Hematopoietic multipotent progenitor cell treated with erythropoietin and hydrocortisone succinate and interleukin-3 and kit ligand, for 6 days (in vitro differentiated cells): ENCODE measurements at places on chromosomes 5 and 9.
A peak's percentile ranks its signal among the peaks of the same experiment; 100 is the strongest.

DNA sequence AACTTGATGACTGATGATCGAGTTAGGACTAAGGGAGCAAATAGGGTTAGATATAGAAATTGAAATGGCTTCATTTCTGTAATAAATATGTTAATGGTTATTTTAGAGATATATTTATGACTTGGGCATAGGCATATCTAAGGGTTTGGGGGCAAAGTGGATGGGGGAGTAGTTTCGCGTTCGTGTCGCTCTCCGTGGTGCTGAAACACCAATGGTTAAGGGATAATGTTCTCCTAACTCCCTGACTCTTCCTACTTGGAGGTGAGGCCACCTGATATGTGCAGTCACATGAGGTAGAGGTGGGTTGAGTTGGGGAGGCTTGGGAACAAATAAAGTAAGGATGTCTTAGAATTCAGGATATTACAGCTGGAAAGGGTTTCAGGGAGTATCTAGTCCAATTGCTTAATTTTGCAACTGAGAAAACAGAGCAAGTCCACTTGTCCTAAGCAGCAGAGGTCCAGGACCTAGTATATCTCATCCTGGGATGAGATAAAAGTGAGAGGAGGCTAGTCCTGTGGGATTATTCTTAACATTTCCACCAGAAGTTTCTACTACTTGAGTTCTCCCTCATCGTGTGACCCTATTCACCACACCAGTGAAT lies 44.0 kb upstream of the MAP1B start:
- peak; percentile 70 for DNase-seq

DNA sequence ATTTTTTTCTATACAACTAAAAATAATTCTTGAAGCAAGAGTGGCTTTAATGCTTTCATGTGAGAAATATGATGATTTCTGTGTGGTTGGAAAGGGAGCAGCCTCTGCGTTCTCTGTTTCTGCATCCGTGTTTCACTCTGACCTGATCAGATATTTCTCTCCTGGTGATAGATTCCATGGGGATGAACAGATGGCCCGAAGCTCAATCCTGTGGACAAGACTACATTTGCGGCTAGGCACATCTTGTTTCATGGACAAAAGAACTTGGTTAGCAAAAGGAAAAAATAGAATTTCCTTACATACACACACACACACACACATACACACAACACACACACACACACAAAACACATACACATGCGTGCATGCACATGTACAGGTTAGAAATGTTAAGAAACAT lies 218.2 kb upstream of the ADAMTS16 start:
- DNase-seq, result no peak

DNA sequence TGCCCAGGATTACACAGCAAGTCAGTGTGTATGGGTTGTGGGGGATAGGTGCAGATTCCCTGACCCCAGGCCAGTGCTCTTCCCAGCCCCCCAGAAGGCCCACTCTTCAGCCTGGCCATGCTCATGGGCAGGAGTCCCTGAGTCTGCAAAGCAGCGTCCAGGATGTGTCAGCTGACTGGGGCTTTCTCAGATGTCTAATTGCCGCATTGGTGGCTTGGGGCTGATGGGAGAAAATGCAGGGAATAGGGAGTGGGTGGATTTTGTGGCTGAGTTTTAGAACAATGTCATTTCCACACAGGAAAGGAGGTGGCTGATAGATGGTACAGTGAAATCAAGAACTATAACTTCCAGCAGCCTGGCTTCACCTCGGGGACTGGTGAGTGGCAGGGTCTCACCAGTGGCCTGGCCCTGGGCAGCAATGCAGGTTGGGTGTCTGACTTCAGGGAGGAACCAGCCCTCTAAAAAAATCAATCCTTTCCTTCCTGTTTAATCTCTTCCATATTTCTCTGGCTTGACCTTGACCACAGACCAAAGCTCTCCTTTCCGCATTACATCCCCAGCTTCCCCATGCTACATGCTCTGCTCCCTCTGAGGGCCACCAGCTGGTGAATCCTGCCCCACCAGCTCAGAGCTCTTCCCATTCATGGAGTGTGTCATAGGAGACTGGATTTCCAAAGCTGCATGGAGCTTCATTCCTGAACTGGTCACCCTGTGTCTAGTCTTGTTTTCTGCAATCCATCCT lies 14.2 kb downstream of the GLIPR2 start:
- DNase-seq, result no peak

DNA sequence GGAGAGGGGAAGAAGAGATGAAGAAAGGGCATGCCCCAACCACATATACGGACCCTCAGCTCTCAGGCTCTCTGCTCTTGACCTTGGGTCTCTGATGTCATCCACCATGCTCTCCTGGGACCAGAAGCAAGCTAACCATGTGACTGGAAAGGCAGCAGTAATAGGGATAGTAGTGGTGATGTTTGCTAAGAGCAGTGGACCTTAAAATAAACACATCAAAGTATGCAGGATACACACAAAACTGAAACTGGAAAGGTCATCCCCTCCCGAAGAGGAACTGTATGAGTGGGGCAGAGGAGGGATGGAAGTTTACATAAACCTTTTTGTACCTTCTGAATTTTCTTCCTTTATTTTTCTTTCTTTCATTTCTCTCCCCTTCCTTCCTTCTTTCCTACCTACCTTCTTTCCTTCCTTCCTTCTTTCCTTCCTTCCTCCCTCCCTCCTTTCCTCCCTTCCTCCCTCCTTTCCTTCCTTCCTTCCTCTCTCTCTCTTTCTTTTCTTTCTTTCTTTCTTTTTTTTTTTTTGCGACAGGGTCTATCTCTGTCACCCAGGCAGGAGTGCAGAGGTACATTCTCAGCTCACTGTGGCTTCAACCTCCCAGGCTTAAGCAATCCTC lies 8.1 kb upstream of the PTPN3 start:
- DNase-seq, result no peak

DNA sequence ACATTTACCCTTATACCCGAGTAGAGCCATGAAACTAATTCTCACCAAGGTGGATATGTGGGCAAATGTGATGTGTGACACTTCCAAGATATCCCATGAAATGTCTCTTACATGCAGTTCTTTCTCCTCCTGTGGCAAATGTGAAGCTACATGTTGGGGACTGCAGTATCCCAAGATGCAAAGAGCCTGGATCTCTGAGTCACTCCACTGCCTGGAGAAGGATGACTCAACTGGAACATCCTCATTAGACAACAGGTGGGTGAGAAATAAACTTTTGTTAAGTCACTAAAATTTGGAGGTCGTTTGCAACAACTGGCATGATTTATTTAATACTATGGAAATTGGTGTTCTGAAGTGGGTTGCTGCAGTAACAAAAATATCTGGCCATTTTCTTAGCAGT lies 36.5 kb upstream of the TENT4A start:
- DNase-seq, result no peak

GRCh38 chr5:34022121-34022705 lies 14.4 kb upstream of the AMACR start:
- no peak for DNase-seq

- no peak for DNase-seq
Observed at GRCh38 chr5:140152022-140152999, 22.7 kb upstream of the CYSTM1 start.

DNA sequence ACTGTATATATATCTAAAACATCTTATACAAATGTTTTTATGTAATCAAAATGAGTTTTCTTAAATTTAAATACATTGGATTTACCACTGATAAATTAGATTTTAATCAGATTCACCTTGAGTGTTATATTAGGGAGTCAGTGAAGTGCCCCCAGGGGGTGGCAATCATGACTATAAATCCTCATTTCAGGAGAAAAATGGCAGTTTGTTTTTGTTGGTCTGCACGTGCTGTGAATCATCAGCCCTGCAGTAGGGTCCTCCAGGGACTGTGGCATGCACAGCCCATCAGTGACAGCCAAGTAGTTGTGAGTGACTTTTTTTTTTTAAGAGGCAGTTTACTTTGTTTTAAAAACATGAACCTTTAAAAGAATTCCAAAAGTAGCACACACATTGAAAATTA lies 65.2 kb downstream of the ZSWIM6 start:
- DNase-seq, result no peak

GRCh38 chr5:137308311-137308710 lies 190.8 kb downstream of the SPOCK1 start:
- DNase-seq, result no peak

DNA sequence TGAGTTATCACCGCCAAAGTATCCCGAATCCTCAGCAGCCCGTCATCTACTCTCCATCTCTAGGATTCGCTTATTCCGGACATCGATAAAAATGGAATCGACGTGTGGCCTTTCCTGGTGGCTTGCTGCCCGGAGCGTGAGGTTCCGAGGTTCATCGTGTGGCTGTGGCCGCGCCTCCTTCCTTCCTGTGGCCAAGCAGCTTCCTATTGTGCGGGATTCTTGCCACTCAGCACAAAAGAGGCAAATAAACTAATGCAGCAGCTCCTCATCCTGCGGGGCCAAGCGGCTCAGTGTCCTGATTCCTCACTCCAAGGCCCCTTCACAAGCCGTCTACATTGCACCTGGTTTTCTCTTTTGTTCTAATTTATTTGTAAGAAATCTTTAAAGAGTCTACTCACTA lies 800.9 kb downstream of the CDH9 start:
- DNase-seq, result no peak

DNA sequence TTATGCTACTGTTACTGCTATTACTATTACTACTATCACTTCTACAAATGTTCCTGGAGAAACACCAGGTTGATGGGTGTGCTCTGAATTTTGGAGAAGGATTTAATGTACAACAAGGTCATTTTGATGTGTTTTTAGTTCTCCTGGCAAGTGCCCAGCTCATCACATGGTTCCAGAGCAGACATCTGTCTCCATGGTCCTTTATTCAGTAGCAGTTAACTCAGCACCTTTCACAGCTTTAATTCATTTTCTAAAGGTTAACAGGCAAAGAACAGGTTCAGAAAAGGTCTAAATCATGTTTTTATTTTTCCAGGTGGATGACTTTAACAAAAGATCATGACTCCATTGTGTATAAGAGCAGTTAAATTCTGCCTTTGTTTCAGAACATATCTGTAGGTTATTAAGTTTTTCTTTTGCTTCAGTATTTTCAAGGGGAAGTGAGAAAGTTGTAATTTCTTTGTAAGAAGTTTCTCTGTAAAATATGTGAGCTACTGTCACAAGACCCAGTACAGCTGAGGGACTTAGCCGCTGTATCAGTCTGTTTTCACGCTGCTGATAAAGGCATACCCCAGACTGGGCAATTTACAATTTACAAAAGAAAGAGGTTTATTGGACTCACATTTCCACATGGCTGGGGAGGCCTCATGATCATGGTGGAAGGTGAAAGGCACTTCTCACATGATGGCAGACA lies 41.9 kb downstream of the MTRR start:
- no peak for DNase-seq

DNA sequence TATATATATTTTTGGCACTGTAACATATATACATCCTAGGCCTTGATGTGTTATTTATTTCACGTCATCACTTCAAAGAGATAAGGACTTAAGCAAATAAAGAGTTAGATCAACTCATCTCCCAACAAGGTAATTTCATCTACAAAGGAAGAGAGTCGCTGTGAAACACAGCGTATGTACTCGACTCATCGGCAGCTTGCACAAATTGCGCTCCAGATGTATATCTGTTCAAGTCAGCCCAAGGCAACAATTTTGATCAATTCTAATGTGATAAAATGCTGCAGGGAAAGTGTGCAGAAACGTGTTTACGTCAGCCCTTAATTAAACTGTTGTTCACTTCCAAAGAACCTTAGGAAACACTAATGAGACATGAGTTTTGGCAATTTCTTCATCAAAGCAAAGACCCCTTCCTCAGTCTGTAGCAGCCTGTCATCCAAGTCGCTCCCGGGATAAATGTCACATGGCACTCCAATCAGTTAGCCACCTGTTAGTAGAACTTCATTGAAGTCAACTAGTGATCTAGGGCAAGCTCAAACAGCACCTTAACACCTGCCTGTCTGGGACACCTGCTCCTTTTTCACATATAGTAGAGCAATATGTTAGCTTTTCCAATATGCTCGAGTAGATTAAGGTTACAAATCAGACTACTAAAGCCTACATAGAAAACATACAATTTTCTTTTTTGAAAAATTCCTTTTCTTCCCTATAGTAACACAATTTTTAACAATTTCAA lies 182.4 kb downstream of the NFIB start:
- DNase-seq, result no peak

GRCh38 chr9:86494644-86495111 lies 140.5 kb upstream of the TUT7 start:
- DNase-seq, result no peak

DNA sequence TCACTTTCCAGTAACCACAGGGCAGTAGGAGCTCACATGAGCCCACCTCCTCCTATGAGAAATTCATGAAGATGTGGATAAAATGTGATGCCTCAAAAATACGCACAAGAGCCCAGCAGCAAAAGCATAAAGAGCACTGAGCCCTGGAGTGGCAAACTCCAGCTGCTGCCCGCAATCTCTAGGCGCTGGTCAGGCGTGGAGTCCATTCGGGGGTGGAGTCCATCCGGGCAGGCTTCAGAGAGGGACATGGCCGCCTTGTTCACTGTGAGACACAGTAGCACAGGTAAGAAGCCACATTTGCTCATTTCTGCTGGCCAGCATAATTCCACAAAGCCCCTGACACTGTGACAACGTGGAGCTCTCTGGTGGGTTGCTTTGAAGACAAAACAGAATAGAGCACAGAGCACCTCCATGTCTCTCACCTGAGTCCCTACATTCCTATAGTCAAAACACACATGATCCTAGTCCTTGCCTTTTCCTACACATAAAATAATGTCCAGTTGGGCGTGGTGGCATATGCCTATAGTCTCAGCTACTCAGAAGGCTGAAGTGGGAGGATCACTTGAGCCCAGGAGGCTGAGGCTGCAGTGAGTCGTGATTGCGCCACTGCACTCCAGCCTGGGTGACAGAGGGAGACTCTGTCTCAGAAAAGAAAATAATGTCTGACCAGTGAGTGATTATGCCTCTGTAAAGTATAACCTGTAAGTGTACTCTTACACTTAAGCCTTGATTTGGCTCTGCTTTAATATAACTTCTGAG lies 365.2 kb downstream of the GADD45G start:
- no peak for DNase-seq

GRCh38 chr5:11166923-11167322 lies 405.9 kb upstream of the DAP start:
- DNase-seq, result no peak

GRCh38 chr5:33675958-33676464 lies 215.8 kb downstream of the ADAMTS12 start:
- no peak for DNase-seq

DNA sequence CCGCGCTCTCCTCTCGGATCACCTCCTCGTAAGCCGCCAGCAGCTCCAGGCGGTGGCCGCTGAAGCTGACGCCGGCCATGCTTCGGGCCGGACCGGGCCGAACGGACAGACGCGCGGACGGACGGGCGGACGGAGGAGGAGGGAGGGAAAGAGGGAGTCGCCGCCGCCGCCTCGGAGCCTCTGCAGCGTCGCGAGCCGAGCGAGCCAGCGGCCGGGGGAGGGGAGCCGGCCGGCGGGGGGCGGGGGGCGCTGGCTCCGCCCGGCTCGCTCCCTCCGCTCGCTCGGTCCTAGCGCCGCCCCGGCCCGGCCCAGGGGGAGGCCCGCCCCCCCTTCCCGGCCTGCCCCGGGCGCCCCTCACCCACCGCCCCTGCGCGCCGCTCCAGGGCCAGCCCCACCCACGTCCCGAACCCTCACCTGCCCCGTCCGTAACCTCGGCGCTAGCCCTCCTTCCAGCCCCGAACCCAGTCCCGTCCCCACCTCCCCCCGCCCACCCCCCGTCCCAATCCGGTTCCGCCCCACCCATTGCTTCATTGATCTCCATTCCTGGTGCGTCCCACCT lies at the start of gene DBN1:
Gene DBN1 (minus strand): TSS at position 192 of the 559 bp plus-strand sequence. CDS start 113 bp downstream, at position 79.
- peak; percentile 45 for DNase-seq

GRCh38 chr5:36209664-36210063 lies 32.1 kb downstream of the NADK2 start:
- DNase-seq, result no peak
